ENCODE measurements at places on chromosomes 4 and X. TPM values are rescaled to one million over a fixed set of nuclear protein-coding genes. Genes with fewer than 3 reads are reported as not detected.

- H3K27me3 ChIP-seq = peaks cover 2% of the 10 kb centered on the region
- H3K27ac ChIP-seq = no peak overlapping the region
- H3K36me3 ChIP-seq = peaks cover 2% of the 10 kb centered on the region
- DNase-seq = no peak
- peaks cover 2% of the 10 kb centered on the region for H3K4me1 ChIP-seq
These were observed 417.2 kb downstream of the TRAM1L1 start for GRCh38 chr4:116668190-116668589.

DNA sequence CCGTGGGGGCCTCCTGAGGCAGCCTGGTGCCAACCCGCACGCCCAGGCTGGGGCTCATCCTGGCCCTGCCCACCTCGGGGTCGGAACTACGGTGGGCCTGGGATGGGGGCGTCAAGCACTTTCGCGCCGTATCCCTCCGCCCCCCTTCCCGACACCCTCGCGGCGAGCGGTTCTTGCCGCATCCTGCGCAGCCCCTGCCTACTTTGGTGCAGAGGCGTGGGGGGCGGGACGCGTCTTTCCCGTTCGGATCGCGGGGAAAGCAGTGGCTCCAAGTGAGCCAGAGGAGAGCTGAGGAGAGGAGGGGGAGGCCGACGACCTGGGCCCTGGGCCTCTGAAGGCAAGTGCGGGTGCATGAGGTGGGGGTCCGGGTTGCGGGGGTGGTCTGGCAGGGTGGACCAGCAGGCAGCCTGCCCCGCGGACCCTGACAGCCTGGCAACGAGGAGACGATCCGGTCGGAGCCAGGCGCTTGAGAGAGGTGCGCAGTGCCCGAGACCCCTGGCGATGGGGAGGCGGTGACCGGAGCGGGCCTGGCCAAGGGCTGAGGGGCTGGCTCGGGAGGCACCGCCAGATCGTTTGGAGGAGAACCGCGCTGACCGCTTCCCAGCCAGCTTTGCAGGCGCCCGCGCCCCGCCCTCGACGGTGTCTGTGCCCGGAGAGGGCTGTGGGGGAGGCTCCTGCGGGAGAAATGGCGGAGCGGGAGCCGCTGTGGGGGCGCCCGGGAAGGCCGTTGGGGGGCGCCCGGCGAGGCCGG lies at the start of gene GPRASP2:
Gene GPRASP2, plus strand, starts transcription at position 233 of the 751 bp plus-strand sequence. CDS start 2,422 bp downstream, outside the sequence.
- H3K27ac ChIP-seq = peak within 1 kb of the TSS; percentile 65
- H3K27me3 ChIP-seq = no peaks in the 10 kb centered on the region
- H3K36me3 ChIP-seq = no peaks in the 10 kb centered on the region
- peaks cover 4% of the 10 kb centered on the region for H3K4me1 ChIP-seq
- peak; percentile 89 for DNase-seq

- no peak overlapping the region for H3K27ac ChIP-seq
- H3K4me3 ChIP-seq = no peak overlapping the region
- DNase-seq = no peak
- H3K36me3 ChIP-seq = no peaks in the 10 kb centered on the region
- no peaks in the 10 kb centered on the region for H3K27me3 ChIP-seq
These were observed 84.1 kb downstream of the GPR82 start for GRCh38 chrX:41808047-41808446.

- no peak for DNase-seq
- no peaks in the 10 kb centered on the region for H3K4me1 ChIP-seq
- peaks cover 28% of the 10 kb centered on the region for H3K36me3 ChIP-seq
These were observed 88.2 kb downstream of the CRMP1 start for GRCh38 chr4:5804656-5805055.

GRCh38 chr4:176308441-176308840 lies 11.3 kb upstream of the SPCS3 start:
- H3K4me3 ChIP-seq = no peak overlapping the region
- no peaks in the 10 kb centered on the region for H3K36me3 ChIP-seq
- H3K4me1 ChIP-seq = peaks cover 3% of the 10 kb centered on the region
- H3K27ac ChIP-seq = no peak overlapping the region

DNA sequence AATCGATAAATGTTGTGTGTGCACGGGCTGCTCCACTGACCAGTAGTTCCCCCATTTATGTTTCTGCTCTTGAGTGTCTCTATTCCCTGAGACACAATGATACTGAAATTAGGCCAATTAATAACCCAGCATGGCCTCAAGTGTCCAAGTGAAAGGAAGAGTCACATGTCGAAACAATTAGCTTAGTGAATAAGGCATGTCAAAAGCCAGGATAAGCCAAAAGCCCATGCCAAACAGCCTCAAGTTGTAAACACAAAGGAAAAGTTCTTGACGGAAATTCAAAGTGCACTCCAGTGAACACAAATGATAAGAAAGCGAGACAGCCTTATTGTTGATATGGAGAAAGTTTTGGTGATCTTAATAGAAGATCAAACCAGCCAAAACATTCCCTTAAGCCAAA lies 167.1 kb upstream of the C1QTNF7 start:
- H3K4me3 ChIP-seq = no peak overlapping the region
- H3K27me3 ChIP-seq = peaks cover 8% of the 10 kb centered on the region
- DNase-seq = no peak

DNA sequence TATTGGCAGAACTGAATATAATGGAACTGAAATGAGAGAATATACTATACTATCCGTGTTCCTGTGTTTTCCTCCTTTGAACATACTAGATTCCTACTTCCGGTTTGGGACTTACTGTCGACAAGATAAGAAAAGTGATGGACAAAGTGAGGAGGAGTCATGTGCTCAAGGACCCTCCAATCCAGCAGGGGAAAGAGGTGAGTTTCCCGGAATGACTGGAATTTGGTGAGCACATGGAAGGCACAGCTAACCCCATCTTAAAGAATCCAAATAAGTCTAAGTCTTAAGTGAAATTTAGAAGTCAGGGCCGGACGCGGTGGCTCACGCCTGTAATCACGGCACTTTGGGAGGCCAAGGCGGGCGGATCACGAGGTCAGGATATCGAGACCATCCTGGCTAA lies 36.6 kb upstream of the SH3D19 start:
- H3K27ac ChIP-seq = no peak overlapping the region
- no peaks in the 10 kb centered on the region for H3K27me3 ChIP-seq
- peaks cover 6% of the 10 kb centered on the region for H3K4me1 ChIP-seq
- no peak overlapping the region for H3K4me3 ChIP-seq
- no peaks in the 10 kb centered on the region for H3K36me3 ChIP-seq

- no peaks in the 10 kb centered on the region for H3K27me3 ChIP-seq
- peaks cover 34% of the 10 kb centered on the region for H3K4me1 ChIP-seq
- H3K4me3 ChIP-seq = no peak overlapping the region
- DNase-seq = no peak
These were observed 145.9 kb downstream of the PPP3CA start for GRCh38 chr4:101201421-101201820.

DNA sequence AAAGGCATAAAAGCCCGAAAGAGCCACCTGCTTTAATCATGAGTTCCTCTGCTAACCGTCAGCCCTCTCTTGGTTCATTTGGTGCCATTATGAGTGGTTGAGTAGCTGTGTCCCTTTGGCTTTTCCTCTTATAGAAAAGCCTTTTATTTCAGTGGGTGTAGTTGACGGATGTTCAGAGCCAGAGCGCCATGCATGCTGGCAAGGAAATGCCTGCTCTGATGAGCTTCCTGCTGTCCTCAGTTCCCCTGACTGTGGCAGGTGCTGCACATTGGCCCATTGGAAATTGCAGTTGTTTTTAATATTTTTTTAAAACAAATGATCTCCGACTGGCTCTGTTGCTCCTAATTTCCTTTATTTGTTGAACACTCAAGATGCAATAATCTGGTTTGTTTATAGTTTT lies 77.3 kb upstream of the LIMCH1 start:
- H3K4me3 ChIP-seq = no peak overlapping the region
- H3K36me3 ChIP-seq = no peaks in the 10 kb centered on the region
- H3K27me3 ChIP-seq = peaks cover 21% of the 10 kb centered on the region
- DNase-seq = no peak
- no peak overlapping the region for H3K27ac ChIP-seq
- no peaks in the 10 kb centered on the region for H3K4me1 ChIP-seq

DNA sequence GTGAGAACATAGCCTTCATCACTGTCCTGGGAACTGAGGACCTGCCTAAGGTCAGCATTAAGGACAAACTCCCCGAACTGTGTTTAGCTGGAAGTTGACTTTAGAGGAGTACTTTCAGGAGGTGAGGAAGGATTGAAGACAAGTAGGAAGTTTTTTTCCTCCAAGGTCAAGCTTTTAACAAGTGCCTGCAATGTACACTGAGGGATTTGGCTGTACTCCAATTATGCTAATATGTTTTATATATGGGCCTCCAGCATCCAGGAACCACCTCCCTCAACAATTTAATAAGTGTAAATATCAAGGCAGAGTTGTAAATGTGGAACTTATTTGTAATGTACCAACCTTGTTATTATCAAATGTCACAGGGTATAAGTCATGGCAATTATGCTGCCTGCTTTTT lies 726.2 kb downstream of the RPA4 start:
- no peaks in the 10 kb centered on the region for H3K4me1 ChIP-seq
- H3K27ac ChIP-seq = no peak overlapping the region
- no peak overlapping the region for H3K4me3 ChIP-seq

DNA sequence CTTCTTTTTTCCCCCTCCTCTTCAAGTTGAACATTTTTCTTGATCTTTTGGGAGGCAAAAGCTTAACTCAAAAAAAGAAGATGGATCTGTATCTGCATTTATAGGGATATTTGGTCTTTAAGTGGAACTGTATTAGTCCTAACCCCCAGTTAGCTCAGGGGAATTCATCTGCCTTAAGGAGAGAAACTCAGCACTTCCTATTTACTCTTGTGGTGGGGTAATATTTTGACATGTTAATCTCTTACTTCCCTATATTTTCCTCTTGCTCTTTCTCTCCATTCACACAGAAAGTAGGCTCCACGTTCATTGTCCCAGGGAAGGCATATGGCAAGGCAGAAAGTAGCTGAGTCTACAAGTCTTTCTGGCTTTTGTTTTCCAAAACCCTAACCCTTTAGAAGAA lies 5.3 kb downstream of the LRRC66 start:
- no peak overlapping the region for H3K27ac ChIP-seq
- peaks cover 1% of the 10 kb centered on the region for H3K4me1 ChIP-seq
- no peak for DNase-seq
- no peak overlapping the region for H3K4me3 ChIP-seq

- H3K4me3 ChIP-seq = peak overlapping the region; percentile 63
- DNase-seq = no peak
- H3K27me3 ChIP-seq = no peaks in the 10 kb centered on the region
- no peaks in the 10 kb centered on the region for H3K36me3 ChIP-seq
These were observed 17.7 kb downstream of the MRFAP1 start for GRCh38 chr4:6658209-6658595.

DNA sequence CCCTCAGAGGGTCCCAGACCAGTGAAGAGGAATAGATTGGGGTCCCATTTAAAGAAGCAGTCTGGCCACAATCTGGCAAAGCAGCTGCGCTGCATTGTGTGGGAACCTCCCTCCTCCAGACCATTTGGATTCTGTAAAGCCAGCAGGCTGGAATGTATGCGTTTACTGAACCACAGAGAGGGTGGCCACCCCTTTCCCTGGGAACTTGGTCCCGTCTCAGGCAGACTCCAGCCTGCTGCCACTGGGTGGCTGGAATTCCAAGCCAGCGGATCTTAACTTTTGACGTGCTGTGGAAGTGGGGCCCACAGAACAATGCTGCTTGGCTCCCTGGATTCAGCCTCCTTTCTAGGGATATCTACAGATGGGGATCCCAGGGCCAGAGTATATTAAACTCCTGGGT lies 307.2 kb downstream of the DACH2 start:
- no peak for DNase-seq
- H3K36me3 ChIP-seq = no peaks in the 10 kb centered on the region
- H3K27ac ChIP-seq = no peak overlapping the region

GRCh38 chr4:126533146-126533805 lies 1099.5 kb upstream of the INTU start:
- no peaks in the 10 kb centered on the region for H3K27me3 ChIP-seq
- peaks cover 25% of the 10 kb centered on the region for H3K4me1 ChIP-seq
- peaks cover 1% of the 10 kb centered on the region for H3K36me3 ChIP-seq

GRCh38 chrX:50536955-50537354 lies 66.3 kb upstream of the DGKK start:
- no peak for DNase-seq
- no peaks in the 10 kb centered on the region for H3K27me3 ChIP-seq
- no peaks in the 10 kb centered on the region for H3K4me1 ChIP-seq
- peaks cover 3% of the 10 kb centered on the region for H3K36me3 ChIP-seq
- H3K4me3 ChIP-seq = no peak overlapping the region

DNA sequence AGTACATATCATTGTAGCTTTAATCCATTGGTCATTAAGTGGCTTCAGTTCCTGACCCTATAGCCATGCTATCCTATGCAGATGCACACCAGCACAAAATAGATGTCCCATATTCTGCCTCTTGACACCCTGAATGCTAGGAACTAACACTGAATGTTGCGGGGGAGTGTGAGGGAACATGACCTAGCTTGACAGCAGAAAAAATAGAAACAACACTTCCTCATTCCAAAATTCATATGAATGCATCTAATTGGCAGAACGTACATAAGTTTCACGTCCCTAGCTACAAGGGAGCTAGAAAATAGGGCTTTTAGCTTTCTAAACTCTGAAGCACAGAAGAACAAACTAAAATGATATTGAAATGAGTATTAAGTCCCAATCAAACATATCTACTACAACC lies 14.4 kb upstream of the DCAF8L1 start:
- H3K36me3 ChIP-seq = no peaks in the 10 kb centered on the region
- H3K4me1 ChIP-seq = no peaks in the 10 kb centered on the region
- no peak for DNase-seq
- no peak overlapping the region for H3K27ac ChIP-seq

- H3K36me3 ChIP-seq = no peaks in the 10 kb centered on the region
- peaks cover 31% of the 10 kb centered on the region for H3K4me1 ChIP-seq
- no peak for DNase-seq
These were observed 27.8 kb downstream of the ADGRA3 start for GRCh38 chr4:22488106-22488505.

GRCh38 chr4:54365691-54366090 lies 136.6 kb downstream of the PDGFRA start:
- H3K4me3 ChIP-seq = no peak overlapping the region
- peaks cover 18% of the 10 kb centered on the region for H3K4me1 ChIP-seq
- no peak overlapping the region for H3K27ac ChIP-seq
- no peak for DNase-seq
- no peaks in the 10 kb centered on the region for H3K36me3 ChIP-seq
- no peaks in the 10 kb centered on the region for H3K27me3 ChIP-seq

DNA sequence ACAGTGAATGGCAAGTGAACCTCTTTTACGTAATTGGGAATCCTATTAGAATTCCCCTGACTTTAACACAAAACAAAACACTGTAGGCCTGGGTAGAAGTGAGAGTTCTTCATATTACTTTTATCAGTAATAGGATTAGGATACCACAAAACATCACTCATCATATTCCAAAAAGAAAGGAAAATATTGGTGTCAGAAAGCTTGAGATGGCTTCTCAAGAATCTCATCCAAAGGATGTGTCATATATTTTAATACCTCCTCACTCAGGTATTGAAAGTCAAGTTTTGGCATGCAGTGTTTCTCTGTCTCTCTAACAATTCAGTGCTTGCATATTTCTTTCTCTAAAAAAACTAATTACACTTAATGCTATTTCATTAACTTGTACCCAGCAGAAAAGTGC lies 173.2 kb downstream of the PDGFC start:
- no peak overlapping the region for H3K4me3 ChIP-seq
- no peaks in the 10 kb centered on the region for H3K27me3 ChIP-seq
- peak overlapping the region; percentile 87 for H3K27ac ChIP-seq
- peaks cover 48% of the 10 kb centered on the region for H3K4me1 ChIP-seq

Gene LEF1
- 3.1 TPM for total RNA-seq

Gene CCDC110
- total RNA-seq = 3.7 TPM

Gene FGA
- not detected for total RNA-seq

Gene ADGRA3
- 39.6 TPM for total RNA-seq

Gene PRDM5
- total RNA-seq = 10.6 TPM

Gene OPRPN
- total RNA-seq = not detected

Gene TRAM1L1
- 4.1 TPM for total RNA-seq

Gene S100G
- not detected for total RNA-seq

Gene NR3C2
- 0.20 TPM for total RNA-seq

Gene TASL
- not detected for total RNA-seq

Gene WDR17
- 0.50 TPM for total RNA-seq

Gene REELD1
- total RNA-seq = not detected
